ENCODE measurements at places on chromosomes 11 and 22.

DNA sequence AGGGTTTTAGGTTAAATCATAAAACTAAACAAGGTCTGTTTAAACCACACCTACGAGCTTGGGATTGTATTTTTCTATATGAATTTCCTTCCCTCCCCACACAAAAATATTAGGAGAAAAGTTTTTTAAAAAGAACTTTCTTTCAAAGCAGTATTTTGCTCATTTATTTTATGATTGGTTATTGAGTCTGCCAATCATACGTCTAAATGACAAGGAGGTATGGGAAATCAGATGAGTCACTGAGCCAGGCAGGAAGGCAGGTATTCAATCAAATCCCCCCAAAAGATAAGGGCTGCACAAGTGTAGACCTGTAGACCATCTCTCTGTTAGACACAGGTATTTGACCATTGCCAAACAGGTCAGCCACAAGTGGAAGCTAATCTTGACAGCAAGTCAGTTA is 440.1 kb upstream of the CCDC90B start:
- no peak for DNase-seq

DNA sequence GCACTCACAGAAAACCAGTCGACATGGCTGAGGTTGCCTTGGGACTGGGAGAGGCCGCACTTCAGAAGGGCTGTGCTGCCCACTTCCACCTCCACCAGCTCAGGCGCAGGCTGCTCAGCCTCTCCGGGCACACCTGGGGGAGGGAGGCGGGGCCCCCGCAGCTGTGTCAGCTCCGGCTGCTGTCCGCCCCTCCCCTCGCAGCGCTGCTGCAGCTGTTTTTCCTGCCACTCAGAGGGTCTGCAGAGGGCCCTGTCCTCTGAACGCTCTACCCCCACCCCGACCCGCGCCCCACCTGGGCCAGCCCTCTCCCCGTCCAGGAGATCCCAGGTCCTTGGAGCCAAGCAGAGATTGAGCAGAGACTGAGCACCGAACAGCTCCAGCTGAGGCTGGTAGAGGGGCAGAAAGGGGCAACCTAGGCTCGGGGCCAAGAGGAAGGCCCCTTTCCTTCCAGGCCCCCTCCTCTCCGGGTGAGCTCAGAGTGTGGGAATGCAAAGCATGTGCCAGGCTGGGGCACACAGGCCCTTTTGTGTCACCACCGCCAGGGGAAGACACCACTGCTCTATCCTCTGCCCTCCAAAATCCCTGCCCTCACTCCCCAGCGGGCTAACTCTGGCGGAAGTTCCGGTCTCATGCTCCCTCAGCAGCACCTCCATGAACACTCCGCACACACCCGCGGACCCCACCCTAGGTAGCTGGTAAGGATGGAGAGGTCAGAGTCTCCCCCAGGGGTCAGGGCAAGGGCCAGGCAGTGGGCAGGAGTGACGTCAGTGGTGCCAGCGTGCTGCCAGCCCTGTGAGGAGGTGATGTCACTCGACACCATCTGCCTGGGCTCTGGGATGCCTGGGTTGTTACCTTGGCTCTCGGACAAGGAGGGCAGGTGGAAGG is 1.6 kb downstream of the MCAM start:
- peak; percentile 60 for DNase-seq

- no peak for DNase-seq
Observed at GRCh38 chr11:27507557-27508322, 1.2 kb upstream of the LIN7C start.

DNA sequence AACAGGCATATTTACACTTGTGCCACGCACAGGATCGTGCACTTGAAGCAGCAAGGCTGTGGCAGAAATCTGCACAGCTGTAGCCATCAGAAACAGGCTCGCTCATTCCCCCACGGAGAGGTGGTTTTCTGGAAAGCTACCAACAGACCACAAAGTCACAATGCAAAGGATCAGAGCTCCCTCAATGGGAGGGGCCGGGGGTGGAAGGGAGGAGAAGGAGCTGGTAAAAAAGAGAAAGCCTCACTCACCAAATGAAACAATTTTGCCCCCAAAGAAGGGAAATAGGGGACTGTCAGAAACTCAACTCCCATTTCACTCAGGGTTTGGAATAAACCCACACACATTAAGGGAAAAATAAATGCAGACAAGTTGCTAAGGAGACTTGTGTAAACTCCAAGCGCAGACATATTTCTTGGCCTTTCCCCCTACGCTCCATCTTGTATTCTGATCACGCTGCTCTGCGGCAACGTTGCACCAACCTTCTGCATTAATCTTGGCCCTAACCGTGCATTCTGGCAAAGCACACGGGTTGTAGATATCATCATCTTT is 43.2 kb upstream of the BLID start:
- DNase-seq: peak; percentile 10

DNA sequence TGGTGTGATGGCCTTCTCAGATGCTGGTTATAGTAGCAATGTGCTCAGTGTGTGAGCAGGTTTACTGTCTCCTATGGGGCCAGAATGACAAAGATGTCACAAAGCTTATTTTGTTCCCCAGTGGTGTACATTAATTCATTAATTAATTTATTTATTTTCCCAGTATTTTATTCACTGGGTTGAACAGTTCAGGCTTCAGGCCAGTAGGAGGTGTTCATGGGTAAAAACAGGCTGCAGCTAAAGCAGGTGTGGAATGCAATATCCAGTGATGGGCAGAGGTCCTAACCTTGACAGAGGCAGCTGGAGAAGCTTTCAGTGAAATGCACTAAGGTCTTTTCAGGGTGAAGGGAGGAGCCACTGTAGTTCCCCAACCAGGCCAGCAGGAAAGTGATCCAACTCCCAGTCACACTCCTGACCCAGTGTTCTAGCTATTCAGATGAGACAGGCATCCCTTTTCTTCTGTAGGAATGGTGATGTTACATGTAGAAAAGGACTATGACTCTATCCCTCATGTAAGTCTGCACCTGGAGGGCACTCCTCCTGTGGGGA is 7.8 kb upstream of the FANCF start:
- DNase-seq: no peak

GRCh38 chr11:31815711-31816467 is 4.8 kb upstream of the PAX6 start:
- peak; percentile 35 for DNase-seq

DNA sequence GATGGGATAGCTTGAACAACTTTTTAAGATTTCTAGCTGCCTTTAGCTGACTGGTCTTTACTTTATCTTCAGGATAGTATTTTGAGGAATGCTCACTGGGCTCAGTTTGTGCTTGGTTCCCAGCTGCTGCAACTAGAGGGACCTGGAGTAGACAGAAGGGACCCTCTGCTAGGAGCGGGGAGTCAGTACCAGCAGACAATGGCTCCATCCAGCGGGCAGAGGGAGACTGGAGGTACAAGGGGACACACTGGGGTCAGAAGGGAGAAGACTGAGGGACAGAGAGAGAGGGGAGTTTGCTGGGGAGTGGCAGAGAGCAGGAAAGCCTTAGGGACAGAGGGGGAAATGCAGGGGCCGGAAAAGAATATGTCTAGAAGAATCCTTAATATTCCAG is 22.0 kb upstream of the ACER3 start:
- DNase-seq: no peak

- no peak for DNase-seq
Observed at GRCh38 chr11:25710975-25711374, 621.0 kb upstream of the ANO3 start.

DNA sequence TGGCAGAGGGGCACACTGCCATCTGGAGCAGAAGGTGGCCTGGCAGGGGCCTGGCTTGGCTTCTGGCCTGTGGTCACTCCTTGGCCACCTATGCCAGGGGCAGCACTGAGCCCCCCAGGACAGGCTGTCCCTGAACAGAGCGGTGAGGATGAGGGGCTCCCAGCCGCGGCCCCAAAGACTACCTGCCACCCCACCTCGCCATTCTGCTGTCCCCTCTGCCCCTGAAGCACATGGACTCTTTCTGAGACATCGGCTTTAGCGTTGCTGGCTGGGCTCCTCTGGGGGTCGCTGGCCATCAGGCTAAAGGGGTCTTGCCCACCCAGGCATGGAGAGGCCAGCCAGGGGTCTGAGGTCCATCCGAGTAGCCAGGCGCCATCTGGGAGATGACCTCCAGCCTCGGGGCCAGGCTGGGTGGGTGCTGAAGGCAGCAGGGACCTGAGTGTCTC is 87.8 kb downstream of the WNT7B start:
- DNase-seq: no peak

GRCh38 chr22:48795664-48796063 is 1032.0 kb downstream of the BRD1 start:
- DNase-seq: no peak

All from common myeloid progenitor, CD34-positive (primary cell).